ENCODE measurements at places on chromosomes 5 and 9.

- DNase-seq = no peak
Observed at GRCh38 chr5:135873831-135874230, 21.8 kb downstream of the IL9 start.

DNA sequence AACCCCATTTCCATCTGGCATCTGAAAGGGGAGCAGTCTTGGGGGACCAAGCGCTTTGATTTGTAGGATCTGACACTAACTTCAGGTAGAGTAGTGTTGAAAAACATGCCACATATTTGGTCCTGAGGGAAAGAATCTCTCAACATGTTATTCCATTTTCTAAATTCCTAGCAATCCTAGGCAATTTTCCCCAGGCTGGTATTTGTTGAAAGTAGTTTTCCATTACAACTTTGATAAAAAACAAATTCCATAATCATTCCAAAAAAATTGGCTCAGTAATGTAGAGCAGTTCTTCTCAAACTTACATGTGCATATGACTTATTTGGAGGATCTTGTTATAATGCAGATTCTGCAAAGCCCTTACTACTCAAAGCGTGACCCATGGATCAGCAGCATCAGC is 477.9 kb downstream of the ACTL7B start:
- DNase-seq = no peak

GRCh38 chr5:154115291-154115690 is 75.2 kb upstream of the GALNT10 start:
- DNase-seq = no peak

DNA sequence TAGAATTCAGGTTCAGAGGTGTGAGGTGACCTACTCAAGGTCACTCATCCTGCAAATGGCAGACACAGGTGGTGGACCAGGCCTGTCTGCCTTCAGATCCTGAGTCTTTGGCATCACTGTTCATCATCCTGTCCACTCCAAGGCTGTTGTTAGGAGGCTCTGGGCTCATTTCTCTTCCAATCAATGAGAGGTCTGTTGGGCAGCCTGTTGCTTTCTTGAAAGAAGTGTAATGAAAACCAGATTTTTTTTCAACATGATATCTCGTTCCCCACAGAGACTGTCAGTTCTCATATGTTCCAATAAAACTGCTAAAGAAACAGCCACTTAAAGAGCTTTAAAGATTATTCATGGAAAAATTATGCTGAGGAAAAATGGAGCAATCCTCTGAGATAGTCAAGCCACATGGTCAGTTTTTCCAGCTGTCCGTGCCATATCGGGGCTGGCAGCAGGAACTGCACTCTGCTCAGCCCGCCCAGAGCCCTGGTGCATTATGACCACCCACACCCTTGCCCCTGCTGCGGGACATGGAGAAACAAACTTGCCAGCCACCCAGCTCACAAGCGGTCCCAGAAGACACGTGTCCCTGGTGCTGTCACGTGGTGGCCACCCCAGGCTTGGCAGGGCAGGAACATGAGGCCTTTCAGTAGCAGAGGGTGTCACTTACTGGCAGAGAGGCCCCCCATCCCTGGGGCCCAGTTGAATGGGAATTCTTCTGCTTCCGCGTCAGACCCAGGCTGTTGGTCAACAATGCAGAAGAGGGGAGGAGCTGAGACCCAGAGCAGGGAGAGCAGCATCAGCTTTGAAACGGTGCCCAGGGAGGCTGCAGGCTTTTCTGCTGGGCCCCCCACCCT is 63.7 kb upstream of the ANGPTL2 start:
- no peak for DNase-seq

GRCh38 chr9:966870-967269 is 9.6 kb upstream of the DMRT3 start:
- no peak for DNase-seq

DNA sequence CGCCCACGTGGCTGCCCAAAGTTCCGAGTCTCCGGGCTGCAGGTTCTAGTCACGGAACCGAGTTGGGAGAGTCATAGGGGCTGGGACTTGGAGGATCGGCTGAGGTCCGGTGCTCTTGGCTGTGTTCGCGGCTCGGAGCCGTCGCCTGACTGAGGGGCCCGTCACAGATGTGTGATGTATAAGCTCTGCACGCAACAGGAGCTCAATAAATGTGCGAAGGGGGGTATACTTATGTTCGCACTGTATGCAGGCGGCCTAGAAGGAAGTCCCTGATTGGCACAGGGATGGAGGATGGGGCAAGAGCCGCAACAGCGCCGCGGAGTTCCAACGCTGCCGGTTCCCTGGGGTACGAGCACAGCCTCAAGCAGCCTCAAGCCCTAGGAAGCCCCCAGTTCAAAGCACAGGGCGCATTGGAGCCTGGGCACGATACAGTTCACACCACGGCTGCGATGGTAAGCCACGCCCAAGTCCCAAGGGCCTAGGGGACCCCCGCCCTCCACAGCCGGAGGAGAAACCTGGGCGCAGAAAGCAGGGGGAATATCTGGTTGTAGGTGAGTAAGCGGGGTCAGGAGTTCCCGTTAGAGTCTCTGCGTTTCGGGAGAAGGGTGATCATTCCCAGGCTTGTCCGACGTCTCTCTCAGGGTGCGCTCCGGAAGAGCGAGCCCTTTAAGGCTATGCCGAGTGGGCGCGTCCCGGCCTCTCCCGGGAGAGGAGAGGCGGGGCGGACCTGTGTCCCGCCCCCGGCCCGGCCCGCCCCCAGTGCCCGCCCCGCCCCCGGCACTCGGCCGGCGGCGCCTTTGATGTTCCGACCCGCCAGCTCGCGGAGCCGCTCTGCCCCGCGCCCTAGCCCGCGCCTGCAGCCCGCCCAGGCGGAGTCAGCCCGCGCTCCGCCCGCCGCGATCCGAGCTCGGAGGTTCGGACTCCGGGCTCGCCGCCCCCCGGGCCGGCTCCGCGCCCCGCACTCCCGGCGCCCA is at the start of gene TCF7:
TCF7 (plus strand) TSS at position 780 of the 974 bp plus-strand sequence. CDS start 226 bp downstream, outside the sequence.
- peak; percentile 89 for DNase-seq

GRCh38 chr5:138264183-138264582 is 10.2 kb downstream of the GFRA3 start:
- no peak for DNase-seq

GRCh38 chr9:91296354-91296753 is 65.4 kb downstream of the AUH start:
- no peak for DNase-seq

- no peak for DNase-seq
Observed at GRCh38 chr9:35958104-35958837, at the start of gene OR2S2. OR2S2 (minus strand) TSS chr9:35958154; CDS start chr9:35958098, 56 bp downstream.

DNA sequence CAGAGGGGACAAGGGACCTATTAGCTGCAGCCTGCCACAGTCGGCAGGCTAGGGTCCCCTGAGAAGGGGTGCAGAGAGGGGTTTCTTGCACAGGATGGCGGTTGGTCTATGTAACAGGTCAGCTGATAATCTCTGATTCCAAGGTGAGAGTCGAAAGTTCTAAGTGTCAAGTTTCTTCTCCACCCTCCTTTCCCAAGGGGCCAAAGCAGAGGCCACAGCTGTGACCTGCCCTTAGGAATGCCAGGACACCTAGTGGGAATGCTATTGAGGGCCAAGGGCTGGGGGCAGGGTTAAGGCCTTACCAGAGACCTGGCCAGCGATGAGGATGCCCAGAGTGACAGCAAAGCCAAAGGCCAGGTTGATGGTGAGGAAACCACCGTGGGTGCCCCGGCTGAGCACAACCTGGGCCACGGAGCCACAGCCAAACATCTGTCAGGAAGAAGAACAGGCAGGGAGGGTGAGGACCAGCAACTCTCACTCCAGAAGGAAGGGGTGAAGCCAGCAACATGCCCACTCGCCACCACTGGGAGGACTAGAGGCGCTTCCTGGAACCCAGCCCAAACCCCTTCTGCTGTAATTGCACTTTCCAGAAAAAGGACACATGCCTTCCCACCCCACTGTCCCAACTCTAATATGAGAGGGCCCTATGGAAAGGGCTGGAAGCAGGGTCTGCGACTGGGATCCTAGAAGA is 3.8 kb downstream of the AQP3 start:
- no peak for DNase-seq

GRCh38 chr9:2229109-2229721 is 214.1 kb downstream of the SMARCA2 start:
- DNase-seq = no peak

- no peak for DNase-seq
Observed at GRCh38 chr9:129068990-129069861, 11.7 kb upstream of the DOLPP1 start.

GRCh38 chr5:10232386-10232785 is 17.3 kb downstream of the ATPSCKMT start:
- DNase-seq = no peak

DNA sequence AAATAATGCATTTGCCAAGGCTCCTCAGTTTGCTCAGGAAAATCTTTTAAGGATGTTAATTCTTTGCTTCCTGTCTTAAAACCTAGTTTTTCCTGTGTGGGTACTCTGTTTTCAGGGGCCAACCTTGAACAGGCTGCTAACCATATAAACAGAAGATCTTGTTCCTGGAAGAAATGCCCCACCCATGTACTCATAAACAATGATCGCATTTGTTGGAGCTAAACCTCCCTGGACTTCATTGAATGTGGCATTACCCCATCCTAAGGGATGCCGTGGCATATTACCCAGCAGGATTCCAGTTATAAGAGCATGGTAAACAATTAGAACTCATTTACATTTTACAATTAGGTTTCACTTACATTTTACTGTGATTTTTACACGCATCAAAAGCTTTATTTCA is 436.0 kb downstream of the ZNF608 start:
- no peak for DNase-seq

DNA sequence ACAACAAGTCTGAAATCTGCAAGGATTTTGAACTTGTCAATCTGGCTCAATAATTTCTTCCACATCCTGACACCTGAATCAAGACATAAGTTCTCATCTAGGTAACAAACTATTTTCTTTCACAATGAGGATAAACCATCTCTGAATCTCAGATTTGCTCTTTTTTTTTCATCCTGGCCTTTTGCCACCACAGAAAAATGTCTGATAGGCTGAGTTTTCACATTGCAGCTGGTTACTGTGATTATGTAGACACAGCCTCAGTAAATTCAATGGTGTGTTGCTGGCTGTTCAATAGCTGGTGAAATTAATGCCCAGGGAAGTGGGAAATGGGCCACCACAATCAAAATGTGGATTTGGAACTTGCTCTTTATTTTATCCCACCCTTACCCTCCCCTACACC is 2.8 kb upstream of the ADRA1B start:
- DNase-seq = no peak

DNA sequence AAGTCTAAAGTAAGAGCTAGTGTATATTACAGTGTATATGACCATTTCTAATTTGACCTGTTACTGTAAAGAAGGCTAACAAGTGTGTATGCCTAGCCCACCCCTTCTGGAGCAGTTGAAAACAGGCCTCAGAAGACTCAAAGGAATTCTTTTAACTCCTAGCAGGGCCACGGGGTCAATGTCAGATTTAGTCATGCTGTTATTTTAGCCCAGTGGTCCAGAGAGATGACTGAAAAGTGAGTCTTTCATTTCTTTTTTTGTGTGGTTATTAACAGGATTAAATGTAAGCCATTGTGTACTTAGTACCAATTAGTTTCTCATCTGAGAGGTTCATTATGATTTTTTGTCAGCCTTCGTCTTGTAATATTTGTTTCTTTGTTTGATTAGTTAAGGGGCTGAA is 24.4 kb downstream of the ZCCHC7 start:
- DNase-seq = no peak

- DNase-seq = no peak
Observed at GRCh38 chr5:1393571-1394501, 48.9 kb upstream of the CLPTM1L start.

DNA sequence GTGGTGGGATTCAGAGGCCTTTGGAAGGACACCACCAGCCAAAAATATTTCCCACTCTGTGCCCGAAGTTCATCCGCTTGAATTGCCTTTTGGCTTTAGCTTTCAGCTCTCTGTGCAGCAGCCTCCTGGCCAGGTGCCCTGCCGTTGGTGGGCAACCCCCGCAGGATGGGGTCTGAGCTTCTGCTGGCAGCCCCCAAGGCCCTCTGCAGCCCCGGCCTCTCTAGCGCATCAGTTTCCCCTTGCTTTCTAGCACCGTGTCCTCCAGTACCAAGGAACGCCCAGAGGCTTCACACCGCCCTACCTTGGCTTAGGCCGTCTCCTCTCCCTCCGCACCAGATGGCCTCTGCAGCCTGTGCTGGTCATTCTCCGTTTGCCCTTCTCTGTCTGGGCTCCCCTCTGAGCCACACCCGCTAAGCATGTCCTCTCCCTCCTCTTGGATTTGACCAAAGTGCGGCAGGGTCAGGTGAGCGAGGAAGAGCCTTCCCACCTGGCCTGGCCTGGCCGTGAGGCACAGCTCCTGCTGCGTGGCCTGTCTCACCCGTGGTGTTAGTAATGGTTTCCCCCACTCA is 4.2 kb upstream of the TSC1 start:
- no peak for DNase-seq

- DNase-seq = no peak
Observed at GRCh38 chr5:95471487-95471886, 80.3 kb downstream of the FAM81B start.

GRCh38 chr5:122463221-122463620 is 151.2 kb downstream of the SNCAIP start:
- DNase-seq = no peak

DNA sequence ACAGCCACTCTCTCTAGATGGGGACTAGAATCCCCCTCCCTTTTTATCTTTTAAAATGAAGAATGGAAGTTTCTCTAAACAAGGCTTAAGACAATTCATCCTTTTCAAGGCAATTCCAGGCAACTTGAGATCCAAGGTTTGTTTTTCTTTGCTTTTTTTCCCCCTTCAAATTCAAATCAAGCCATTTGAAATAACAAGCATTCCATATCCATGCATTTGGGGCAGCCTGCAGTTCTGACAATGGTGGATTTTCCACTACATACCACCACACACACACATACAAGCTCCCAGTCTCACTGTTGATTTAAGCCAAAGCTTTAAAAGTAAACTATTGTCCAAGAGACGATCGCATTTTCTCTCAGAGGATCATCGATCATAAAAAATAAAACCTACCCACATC is 424 bp downstream of the INSYN2B start:
- DNase-seq = no peak

DNA sequence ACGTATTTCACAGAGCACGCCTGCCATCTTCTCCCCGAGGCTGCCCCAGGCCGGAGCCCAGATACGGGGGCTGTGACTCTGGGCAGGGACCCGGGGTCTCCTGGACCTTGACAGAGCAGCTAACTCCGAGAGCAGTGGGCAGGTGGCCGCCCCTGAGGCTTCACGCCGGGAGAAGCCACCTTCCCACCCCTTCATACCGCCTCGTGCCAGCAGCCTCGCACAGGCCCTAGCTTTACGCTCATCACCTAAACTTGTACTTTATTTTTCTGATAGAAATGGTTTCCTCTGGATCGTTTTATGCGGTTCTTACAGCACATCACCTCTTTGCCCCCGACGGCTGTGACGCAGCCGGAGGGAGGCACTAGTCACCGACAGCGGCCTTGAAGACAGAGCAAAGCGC is 9.6 kb downstream of the QRFP start:
- DNase-seq = no peak

DNA sequence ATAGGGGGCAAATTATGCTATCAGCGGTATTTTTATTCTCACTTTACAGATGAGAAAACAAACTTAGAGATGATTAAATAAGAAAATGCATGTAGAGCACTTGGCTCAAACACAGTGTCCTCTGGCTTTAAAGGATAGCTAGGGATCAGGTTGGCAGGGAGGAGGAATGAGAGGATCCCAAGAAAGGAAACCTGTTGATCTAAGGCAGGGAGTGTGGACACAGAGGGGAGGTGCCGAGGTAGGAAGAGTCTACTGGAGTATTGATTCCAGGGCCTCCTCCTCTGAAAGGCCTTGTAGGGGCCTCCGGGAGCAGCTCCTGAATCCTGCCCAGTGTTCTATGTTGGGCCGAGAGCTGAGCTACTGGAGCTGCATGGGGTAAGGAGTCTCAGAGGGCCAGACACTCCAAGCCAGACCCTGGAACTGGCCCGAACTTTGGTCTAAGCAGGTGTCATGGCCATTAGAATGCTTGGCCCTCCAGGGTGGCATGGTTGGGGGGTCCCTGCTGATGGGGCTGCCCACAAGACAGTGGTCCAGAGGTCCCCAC is 30.4 kb upstream of the TCF7 start:
- DNase-seq = no peak

All from HuH-7 (cell line).